ENCODE measurements at places on chromosomes 1 and 21.

DNA sequence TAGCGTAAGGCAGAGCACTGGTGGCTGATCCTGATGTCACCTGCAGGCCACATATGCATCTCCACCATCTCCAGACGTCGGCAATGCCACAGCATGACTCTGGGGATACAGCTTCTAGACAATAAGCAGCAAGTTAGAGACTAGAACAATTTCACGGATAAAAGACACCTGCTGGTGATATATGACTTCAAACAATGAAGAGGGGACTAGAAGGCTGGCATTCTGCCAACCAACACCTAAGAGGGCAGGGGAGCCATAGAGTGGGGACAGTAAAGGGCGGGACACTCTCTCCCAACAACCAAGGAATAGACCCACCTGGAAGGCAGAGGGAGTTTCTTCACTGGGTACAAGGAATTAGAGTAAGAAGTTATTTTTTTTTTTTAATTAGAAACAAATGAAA lies 126.7 kb downstream of the SIM2 start:
- no peak for DNase-seq

- DNase-seq = peak; percentile 64
Measured at GRCh38 chr1:150564051-150564991, 15.1 kb downstream of the MCL1 start.

GRCh38 chr21:25626757-25627156 lies 12.3 kb upstream of the JAM2 start:
- peak; percentile 10 for DNase-seq

DNA sequence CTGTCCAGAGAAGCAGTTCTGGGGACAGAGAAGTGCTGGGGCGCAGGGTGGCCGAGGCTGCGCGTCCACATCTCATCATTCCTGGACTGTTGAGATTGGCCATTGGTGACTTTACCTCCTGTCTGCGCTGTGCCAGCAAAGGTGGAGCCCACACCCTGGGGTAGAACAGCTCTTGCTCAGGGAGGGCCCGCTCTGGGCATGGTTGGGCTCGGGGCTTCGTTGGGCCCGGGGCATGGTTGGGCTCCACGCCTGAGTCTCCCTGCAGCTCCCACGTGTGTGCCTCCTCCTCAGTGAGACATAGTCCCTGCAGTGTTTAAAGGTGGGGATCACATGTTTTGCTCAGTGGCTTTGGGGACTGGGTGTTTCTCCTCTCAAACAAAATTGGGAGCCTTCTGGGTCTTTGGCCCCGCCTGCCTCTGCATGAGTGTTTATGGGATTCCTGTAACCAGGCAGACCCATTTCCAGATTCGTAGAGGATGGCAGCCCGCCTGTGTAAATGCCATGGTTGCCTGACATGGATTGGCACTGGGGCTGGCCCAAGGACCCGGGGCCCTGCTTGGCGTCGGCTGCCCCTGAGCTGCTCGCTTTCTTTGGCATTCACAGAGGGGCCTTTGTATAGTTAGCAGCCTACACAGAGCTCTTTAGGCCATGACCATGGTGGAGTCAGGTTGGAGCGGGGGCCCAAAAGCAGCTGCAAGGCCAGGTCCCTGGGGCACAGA lies 104.6 kb downstream of the TLR5 start:
- no peak for DNase-seq

- DNase-seq = no peak
Measured at GRCh38 chr1:33517596-33518250, 45.3 kb downstream of the ZSCAN20 start.

GRCh38 chr1:241419986-241420385 lies 63.0 kb upstream of the RGS7 start:
- DNase-seq = no peak
